PC-9 (cell line): ENCODE measurements at places on chromosomes 5 and 9. TPM values are rescaled to one million over a fixed set of nuclear protein-coding genes. Genes with fewer than 3 reads are reported as not detected.

The VAV2 gene
- total RNA-seq: 36.0 and 36.5 TPM in 2 replicates

- no peak for DNase-seq
Measured at GRCh38 chr5:35194635-35195471, 35.4 kb downstream of the PRLR start.

DNA sequence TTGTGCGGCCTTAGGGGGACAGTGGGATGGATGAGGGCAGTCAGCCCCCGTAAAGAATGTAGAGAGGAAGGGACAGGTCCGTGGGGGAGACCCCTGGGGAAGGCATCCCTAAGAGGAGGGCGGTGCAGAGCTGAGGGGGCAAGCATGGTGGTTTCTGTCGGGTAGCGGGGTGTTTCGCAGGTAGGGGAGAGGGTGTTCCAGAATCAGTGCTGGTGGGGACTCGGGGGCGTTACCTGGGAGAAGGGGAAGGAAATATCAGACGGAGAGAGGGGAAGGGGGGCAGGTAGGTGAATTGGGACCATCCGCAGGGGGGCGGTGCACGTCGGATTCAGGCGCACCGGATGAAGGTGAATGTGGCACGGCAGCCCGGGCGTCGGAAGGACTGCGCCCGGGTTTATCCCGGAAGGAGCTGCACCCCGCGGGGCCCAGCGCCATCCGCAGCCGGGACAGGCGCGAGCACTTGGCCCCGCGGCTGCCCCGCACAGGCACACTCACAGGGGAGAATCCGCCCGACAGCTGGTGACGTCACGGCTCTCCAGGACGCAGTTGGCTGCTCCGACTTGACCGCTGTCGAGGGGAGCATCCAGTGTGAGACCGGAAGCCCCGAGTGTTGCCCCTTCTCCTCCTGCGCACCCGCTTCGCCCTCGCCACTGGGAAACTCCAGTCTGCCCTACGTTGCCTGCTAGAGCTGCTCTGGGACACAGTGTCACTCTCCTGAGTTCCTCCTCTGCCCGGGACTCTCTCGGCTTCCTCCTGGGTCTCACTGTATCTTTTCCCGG, 1.3 kb downstream of the CD72 start:
- no peak for DNase-seq

The TAF11L5 gene
- total RNA-seq: not detected in 2 replicates

- peak; percentile 75 for DNase-seq
Measured at GRCh38 chr5:168295574-168296201, 4.2 kb downstream of the WWC1 start.

The SOWAHA gene
- not detected in 2 replicates for total RNA-seq

DNA sequence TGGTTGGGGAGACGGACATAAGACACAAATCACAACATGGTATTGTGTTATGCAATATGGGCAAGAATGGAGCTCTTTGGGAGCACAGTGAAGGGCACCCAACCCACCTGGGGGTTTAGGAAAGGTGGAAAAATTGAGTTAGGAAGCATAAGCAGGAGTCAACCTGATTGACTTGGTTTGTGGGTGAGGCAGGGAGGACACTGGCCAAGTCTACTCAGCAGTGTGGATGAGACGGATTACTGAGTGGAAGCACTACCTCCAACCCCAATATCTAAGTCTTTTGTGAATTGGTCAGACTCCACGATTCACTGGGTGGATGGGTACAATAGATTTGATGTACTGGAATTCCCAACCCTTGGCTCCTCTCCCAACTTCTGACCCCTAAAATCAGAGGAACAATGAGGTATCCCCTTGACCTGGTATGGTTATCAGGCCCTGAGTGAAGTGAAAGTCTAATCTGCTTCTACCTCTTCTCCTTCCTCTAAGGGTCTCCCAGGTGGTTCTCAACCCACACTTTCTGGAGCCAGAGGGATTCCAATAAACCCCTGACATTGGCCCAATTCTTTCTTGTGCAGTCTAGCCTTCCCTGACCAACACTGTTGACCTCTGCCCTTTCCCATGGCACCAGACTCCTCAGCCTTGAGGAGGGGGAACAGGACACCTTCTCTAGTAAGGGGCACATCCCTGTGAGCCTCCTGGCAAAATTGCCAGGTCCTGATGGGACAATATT, 5.2 kb downstream of the EGR1 start:
- DNase-seq: peak; percentile 38

The IGIP gene
- total RNA-seq: 6.2 and 7.5 TPM in 2 replicates

The AQP7 gene
- 0.59 TPM in 1 of 2 replicates, not detected in the other for total RNA-seq

DNA sequence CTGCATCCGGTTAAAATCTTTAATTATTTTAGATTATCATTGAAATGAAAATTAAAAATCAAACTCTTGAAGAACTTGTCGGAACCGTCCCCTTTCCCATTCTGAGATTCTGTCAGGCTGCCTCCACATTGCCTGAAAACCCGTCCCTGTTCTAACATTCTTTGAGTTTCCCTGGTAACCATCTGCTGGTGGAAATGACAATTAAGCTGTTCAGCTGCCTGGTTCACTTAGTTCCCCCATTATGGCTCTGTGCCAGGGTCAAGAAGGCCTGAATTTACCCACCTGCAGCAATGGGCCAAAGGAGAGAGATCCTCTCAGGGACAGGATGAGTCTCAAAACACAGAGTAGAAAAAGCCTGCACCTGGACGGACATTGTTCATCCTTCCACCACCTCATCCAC, 11.8 kb upstream of the TCOF1 start:
- DNase-seq: no peak

- peak; percentile 37 for DNase-seq
Measured at GRCh38 chr5:95841914-95842812, 19.6 kb upstream of the GLRX start.

- DNase-seq: no peak
Measured at GRCh38 chr9:18658804-18659705, 185.1 kb downstream of the ADAMTSL1 start.

DNA sequence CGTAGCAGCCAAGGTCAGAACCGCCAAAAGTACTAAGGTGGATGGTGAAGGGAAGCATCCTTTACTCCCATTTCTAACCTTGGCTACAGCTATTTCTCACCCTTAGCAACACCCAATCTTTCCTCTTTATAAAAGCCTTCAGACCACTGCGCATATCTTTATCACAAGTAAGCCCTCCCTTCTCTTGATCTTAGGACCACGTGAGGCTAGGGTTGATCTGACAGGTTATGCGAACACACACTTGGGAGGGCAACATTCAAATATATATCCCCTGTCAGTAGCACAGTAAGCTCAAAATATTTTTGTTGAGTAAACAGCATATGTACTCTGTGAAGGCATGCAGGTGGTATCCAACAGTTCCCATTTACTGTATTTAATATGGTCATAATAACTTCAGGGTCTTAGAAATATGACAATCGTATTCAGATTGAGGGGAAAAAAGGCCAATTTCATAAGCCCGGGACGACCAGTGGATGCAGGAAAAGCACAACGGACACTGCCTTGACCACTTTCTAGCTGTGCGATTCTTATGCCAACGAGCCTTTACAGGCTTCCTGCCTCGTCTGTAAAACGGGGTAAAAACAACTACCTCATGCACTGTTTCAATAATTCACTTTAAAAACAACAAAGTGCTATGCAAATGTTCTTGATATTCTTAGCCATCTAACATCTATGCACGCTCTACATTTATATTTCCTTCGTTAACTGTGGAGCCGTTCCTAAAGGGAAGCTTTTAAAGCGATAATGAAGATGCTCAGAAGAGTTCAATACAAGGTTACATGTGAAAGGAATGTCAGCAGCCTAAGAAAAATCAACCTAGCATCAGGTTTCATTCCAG, 1.3 kb downstream of the ARSB start:
- DNase-seq: no peak

The RASEF gene
- 10.8 and 12.8 TPM in 2 replicates for total RNA-seq

DNA sequence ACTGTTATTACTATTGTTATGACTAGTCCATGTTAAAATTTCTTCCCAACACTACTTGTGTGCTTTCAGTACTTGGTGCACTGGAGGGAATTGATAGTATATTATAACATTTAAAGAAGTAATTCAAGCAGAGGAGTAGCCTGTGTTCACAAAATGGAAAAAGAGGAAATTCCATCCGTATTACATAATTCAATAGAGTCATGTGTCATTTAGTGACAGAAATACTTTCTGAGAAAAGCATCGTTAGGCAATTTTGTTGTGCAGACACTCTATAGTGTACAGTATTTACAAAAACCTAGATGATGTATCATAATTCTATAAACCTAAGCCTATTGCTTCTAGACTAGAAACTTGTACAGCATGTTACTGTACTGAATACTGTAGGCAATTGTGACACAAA, 78.3 kb upstream of the PCSK5 start:
- no peak for DNase-seq

DNA sequence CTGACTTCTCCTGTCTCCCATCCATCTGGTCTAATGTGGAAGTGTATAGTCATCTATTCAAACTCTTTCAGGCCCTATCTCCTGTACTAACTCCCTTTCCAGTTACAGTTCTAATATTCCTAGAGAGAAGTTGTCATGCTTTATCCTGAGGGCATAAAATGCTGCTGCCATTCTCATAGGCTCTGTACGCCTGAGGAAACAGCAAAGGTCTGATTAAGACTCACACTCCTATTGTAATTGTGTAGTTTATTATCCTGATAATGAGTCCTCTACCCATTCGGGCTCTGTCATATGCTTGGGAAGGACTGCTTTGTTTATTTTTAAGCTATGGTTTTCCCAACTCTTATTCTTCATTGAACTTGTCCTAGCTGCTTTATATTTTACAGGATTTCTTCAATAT, 290.4 kb downstream of the TMEM38B start:
- DNase-seq: no peak

The IFNB1 gene
- not detected in 2 replicates for total RNA-seq

DNA sequence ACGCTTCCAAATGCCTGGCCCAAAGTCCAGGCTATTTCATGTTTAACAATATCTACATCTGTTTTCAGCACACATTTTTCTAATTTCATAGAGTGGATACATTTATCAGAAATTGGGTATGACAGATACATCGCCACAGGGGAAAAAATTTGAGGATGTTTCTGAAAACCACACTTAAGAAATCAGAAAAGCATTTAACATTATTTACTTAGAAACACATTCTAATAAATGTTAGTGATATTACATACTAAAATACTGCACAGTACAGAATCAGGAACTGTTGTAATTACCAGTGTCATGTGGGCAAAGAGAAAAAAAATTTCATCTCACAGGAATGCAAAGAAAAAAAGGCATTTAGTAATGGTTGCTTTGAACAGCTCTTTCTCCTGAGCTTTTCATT, 310.5 kb upstream of the KIF2A start:
- DNase-seq: no peak

GRCh38 chr9:114327749-114328148, 1.9 kb upstream of the ORM2 start:
- DNase-seq: no peak

The GNA14 gene
- 1.1 and 1.3 TPM in 2 replicates for total RNA-seq

DNA sequence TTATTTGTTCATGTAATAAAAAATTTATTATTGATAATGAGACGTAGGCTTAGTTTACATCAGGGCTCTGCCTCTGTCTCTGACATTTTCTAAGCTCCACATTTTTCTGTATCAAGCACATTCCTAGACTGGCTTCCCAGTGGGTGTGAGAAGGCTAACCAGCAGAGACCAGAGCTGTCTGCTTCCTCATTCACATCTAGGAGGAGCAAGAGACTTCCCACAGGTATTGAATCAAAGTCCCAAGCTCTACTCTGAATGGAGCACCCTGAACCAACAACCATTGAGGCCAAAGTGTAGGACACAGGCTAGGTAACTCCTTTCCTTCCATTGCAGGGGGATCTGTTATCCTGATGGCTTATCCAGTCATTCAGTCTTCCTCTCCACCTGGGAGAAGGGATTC, 72.4 kb downstream of the PARP8 start:
- DNase-seq: no peak

DNA sequence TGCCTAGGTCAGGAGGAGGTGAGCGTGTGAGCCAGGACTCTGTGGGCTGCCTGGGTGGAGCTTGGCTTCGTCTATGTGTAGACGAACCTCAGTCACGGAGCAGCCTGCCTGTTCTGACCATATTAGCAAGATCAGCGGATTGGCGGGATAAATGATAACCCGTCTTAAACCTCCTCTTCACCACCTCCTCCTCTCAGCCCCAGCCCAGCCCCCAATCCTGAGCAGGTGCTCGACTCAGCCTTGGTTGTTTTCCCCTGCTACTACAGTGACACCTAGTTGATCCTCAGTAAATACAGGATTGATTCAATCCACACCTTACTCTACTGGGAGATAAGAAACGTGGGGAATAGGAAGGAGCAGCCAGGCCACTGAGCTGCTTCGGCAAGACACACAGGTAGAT, 286.1 kb downstream of the IRX2 start:
- no peak for DNase-seq

The VCAN gene
- 0.28 and 0.43 TPM in 2 replicates for total RNA-seq

DNA sequence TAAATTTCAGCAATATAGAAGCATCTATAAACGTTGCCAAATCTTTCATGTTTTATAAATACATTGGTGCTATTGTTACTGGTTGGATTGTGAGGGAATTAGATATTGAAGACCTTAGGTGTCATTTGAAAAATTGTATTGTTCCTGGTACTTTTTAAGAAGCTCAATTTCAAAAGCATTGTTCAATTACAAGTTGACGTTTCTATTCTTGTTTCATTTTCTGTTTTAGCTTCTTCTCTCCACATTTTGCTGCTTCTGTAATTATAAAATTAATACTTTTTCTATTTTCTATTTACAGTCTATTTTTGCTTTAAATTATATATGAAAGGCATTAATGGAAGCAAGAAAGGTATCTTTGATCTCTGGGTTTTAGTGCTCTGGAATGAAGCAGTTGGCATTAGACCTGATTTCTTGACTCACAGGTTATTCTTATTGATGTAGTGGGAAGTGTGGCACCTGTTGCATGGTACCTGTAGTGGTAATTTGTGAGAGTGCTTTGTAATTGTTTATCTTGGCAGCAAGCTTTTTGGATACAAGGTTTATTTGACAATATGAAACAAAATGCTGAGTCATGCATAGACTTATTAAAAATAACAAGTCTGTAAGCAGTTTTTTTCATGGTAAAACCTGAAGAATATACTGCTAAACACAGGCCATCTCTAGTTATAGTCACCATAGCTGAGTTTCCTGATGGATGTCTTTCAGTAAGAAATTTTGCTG, 13.2 kb downstream of the MACIR start:
- peak; percentile 78 for DNase-seq

GRCh38 chr5:128318691-128319090, 219.4 kb downstream of the FBN2 start:
- DNase-seq: no peak

GRCh38 chr5:38968665-38969064, 105.5 kb downstream of the RICTOR start:
- DNase-seq: no peak

The IFNA5 gene
- not detected in 2 replicates for total RNA-seq

The ENTREP1 gene
- total RNA-seq: 0.30 and 0.35 TPM in 2 replicates

DNA sequence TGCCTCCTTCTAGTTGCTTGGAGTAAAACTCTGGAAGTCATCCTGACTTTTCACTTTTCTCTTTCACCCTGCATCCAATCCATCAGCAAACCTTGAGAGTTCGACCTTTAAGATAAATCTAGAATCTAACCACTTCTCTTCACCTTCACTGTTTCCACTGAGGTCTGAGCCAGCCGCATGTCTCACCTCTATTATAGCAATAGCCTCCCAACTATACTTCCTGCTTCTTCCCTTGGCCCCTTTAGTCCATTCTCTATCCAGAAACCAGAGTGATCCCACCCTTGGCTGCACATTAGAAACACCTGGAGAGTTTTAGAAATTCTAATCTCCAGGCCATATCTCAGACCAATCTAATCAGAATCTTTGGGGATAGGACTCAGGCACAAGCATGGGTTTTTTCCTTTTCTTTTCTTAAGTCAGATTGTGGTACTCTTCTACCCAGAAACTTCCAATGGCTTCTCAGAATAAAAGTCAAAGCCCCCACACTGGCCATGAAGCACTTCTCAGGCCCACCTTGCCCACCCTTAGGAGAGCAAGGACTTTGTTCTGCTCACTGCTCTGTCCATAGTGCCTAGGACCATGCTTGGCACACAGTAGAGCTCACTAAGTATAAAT, 33.1 kb downstream of the MFAP3 start:
- no peak for DNase-seq

The NUTM2F gene
- total RNA-seq: 0.15 TPM in 1 of 2 replicates, not detected in the other

- peak; percentile 92 for DNase-seq
Measured at GRCh38 chr5:74386571-74387334, 253.8 kb downstream of the ENC1 start.
